ENCODE measurements at places on chromosomes 7 and 10.

GRCh38 chr10:71473671-71474599, 77.2 kb downstream of the CDH23 start:
- no peak for DNase-seq

DNA sequence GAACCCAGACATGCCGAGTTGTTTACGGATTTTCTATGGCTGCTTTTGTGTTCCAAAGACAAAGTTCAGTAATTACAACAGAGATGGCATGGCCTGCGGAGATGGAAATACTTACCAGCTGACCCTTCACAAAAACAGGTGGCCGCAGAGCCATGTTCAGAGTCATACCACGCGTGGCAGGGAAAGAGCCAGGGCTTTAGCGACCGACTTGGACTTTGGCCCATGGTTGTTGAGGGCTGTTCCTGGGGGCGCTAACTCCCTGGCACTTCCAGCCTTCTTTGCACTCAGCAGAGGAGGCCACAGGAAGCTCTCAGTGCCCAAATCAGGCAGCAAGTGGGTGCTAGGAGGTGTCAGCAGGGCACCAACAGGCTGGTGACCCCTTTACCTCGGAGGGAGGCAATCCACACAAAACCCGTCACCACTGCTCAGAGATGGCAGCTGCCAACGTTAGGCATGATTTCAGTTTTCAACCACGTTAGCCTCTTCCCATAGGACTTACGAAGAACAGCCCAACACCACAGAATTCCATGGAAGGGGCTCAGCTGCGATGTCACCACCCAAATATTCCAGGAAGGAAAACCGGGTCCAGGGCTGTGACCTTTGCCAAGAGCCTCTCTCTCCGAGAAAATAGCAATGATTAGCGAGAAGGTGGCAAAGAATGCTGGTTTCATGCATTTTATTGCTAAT, 21.4 kb upstream of the CNPY1 start:
- DNase-seq = no peak

DNA sequence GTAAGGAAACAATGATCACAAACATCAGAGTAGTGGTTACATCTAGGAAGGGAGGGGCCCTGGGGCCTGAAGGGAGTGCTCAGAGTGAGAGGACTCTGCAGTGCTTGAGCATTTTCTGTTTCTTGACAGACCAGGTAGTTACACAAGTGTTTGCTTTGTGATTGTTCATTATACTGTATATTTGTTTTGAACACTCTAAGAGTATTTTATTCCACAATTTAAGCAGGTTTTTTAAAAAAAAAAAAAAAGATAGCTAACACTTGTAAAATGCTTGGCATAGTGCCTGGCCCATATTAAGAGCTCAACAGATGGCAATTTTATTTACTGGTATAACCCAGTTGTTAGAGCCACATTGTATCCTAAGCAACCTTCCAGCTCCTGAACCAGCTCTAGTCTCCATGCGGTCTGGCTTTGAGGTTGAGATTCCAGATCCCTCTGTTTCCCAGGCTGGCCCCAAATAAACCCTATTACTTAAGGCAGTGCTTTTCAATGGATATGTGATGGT, 20.1 kb upstream of the ATXN7L1 start:
- no peak for DNase-seq

- no peak for DNase-seq
Measured at GRCh38 chr7:133795068-133795665, 332.0 kb upstream of the LRGUK start.

- peak; percentile 39 for DNase-seq
Measured at GRCh38 chr10:22682237-22683139, 31.9 kb downstream of the PIP4K2A start.
